Activated CD8-positive, alpha-beta T cell treated with anti-CD3 and anti-CD28 coated beads, Interleukin-2, amount 10 ng/mL, durations not matched to agents 7 days and 5 days (primary cell): ENCODE measurements at places on chromosomes 6 and 20. TPM values are rescaled to one million over a fixed set of nuclear protein-coding genes. Genes with fewer than 3 reads are reported as not detected.
A peak's percentile ranks its signal among the peaks of the same experiment; 100 is the strongest.

The RCAN2 gene
- not detected for total RNA-seq

The TFAP2C gene
- total RNA-seq = not detected

The FAM210B gene
- total RNA-seq = 5.4 TPM

The SLC17A9 gene
- total RNA-seq = 57.8 TPM

The DEFB124 gene
- total RNA-seq = not detected

The WFDC5 gene
- not detected for total RNA-seq

The HTR1E gene
- not detected for total RNA-seq

- peaks cover 3% of the 10 kb centered on the region for H3K36me3 ChIP-seq
- no peaks in the 10 kb centered on the region for H3K27me3 ChIP-seq
- no peak overlapping the region for H3K4me3 ChIP-seq
- H3K4me1 ChIP-seq = peaks cover 37% of the 10 kb centered on the region
- DNase-seq = no peak
These were observed 3.6 kb upstream of the CDKN1A start for GRCh38 chr6:36674942-36675341.

DNA sequence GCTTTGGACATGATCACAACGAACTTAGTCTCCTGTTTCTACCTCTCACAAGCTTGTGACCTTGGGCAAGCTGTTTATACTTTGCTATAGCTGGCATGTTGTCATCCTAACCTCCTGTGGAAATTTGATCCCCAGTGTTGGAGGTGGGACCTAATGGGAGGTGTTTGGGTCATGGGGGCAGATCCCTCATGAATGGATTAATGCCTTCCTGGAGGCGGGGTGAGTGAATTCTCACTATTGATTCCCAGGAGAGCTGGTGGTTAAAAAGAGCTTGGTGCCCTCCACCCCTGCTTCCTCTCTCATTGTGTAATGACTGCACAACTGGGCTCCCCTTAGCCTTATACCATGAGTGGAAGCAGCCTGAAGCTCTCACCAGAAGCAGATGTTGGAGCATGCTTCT lies 228.9 kb downstream of the HIVEP2 start:
- no peak overlapping the region for H3K4me3 ChIP-seq
- no peak overlapping the region for H3K27ac ChIP-seq
- no peaks in the 10 kb centered on the region for H3K27me3 ChIP-seq
- DNase-seq = no peak
- H3K36me3 ChIP-seq = peaks cover 2% of the 10 kb centered on the region

GRCh38 chr6:75656479-75656878 lies 54.8 kb downstream of the SENP6 start:
- no peaks in the 10 kb centered on the region for H3K27me3 ChIP-seq
- no peak for DNase-seq
- no peak overlapping the region for H3K27ac ChIP-seq
- no peak overlapping the region for H3K4me3 ChIP-seq
- no peaks in the 10 kb centered on the region for H3K4me1 ChIP-seq
- peaks cover 38% of the 10 kb centered on the region for H3K36me3 ChIP-seq

GRCh38 chr20:4108495-4109306 lies 93.3 kb upstream of the RNF24 start:
- H3K27me3 ChIP-seq = no peaks in the 10 kb centered on the region
- H3K4me3 ChIP-seq = no peak overlapping the region
- H3K27ac ChIP-seq = peak overlapping the region; percentile 61
- peaks cover 21% of the 10 kb centered on the region for H3K4me1 ChIP-seq
- DNase-seq = peak; percentile 83

GRCh38 chr20:47419953-47420514 lies 63.5 kb upstream of the ZMYND8 start:
- H3K4me1 ChIP-seq = peaks cover 30% of the 10 kb centered on the region
- no peaks in the 10 kb centered on the region for H3K27me3 ChIP-seq
- no peak for DNase-seq
- H3K36me3 ChIP-seq = peaks cover 4% of the 10 kb centered on the region
- H3K27ac ChIP-seq = no peak overlapping the region

DNA sequence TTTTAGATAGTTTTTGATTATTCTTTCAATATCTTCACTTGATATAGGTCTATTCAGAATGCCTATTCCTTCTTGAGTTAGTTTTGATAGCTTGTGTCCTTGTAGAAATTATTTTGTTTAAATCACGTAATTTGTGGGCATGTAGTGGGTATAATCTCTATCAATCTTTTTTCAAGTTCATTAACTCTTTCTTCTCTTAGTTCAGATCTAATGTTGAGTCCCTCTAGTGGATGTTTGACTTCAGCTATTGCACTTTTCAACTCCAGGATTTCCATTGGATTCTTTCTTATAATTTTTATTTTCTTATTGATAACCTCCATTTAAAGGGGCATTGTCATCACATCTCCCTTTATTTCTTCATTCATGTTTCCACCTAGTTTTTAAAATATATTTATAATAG lies 135.6 kb downstream of the COL12A1 start:
- H3K4me3 ChIP-seq = no peak overlapping the region
- H3K36me3 ChIP-seq = no peaks in the 10 kb centered on the region
- no peaks in the 10 kb centered on the region for H3K27me3 ChIP-seq
- H3K4me1 ChIP-seq = no peaks in the 10 kb centered on the region

DNA sequence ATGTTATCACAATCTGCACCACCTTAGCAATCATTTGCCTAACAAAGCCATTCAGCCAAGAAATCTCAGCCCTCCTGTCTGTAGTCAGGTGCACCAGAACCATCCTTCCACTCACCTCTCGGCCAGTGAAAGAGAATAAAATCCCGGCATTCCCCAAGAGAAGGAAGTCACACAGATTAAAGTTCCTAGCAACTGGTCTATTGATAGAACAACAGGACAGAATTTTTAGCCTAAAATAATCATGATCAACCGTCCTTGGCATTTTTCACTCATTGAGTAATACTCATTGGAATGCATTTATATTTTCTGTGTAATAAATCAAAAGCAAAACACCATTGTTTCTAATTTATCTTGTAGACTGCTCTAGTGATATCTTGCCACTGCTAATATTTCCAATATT lies 85.7 kb upstream of the CDH4 start:
- no peak overlapping the region for H3K4me3 ChIP-seq
- no peak for DNase-seq
- no peak overlapping the region for H3K27ac ChIP-seq

- H3K4me1 ChIP-seq = no peaks in the 10 kb centered on the region
- peaks cover 9% of the 10 kb centered on the region for H3K36me3 ChIP-seq
- no peak for DNase-seq
- H3K27me3 ChIP-seq = no peaks in the 10 kb centered on the region
- H3K4me3 ChIP-seq = no peak overlapping the region
- H3K27ac ChIP-seq = no peak overlapping the region
These were observed 31.3 kb downstream of the CTNNBL1 start for GRCh38 chr20:37725165-37725564.

DNA sequence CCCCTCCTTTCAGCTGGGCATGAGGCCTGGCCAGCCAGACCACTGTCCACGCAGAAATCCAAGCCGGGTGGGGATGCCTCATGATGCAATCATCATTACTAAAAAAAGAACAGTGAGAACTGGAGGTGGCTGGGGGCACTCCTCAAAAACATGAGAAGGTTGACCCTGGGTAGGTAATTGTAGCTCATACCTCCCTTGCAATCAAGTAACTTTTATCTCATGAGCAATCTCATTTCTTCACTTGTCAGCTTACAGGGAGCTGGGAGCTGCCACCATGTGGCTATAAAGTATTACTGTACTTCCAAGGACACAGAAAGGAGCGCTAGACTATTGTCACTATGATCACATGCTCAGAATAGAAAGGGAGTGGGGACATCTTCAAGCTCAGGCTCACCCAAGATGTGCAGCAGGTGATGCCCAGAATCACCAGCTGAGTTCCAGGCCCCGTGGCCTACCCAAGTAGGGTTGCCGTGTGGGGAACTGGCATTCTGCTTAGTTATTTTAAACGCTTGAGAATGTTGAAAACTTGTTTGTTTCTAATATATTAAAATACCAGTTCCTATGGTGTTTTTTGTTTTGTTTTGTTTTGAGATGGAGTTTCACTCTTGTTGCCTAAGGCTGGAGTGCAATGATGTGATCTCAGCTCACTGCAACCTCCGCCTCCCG lies 3.0 kb upstream of the CDH26 start:
- no peaks in the 10 kb centered on the region for H3K36me3 ChIP-seq
- no peaks in the 10 kb centered on the region for H3K27me3 ChIP-seq
- no peak overlapping the region for H3K27ac ChIP-seq
- no peaks in the 10 kb centered on the region for H3K4me1 ChIP-seq

GRCh38 chr6:57162516-57162915 lies 9.6 kb upstream of the BAG2 start:
- H3K27me3 ChIP-seq = no peaks in the 10 kb centered on the region
- H3K36me3 ChIP-seq = peaks cover 46% of the 10 kb centered on the region
- H3K27ac ChIP-seq = no peak overlapping the region
- DNase-seq = no peak
- H3K4me1 ChIP-seq = no peaks in the 10 kb centered on the region
